HS-27A (cell line): ENCODE measurements at places on chromosomes 7 and 10.

DNA sequence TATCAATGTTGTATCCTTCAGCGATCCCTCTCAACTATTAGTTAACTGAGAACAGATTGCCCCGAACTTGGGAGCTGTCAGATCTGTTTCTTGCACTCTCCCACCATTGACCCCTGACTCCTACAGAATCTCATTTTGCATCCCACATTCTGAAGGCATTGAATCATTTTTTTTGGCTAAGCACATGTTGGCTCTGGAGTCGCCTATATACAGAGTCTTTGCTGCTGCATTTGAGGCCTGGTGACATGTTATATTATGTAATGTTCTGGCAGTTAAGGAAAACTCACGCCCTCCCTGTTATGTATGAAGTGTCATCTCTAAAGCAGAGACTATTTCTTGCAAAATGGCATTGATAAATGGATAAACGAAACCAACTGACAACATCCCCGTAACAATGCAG, 159.2 kb upstream of the ITGB1 start:
- DNase-seq, result no peak

- DNase-seq, result no peak
Observed at GRCh38 chr7:25399000-25399750, 170.9 kb upstream of the NPVF start.

- DNase-seq, result no peak
Observed at GRCh38 chr7:158975526-158976467, 119.4 kb downstream of the DYNC2I1 start.

DNA sequence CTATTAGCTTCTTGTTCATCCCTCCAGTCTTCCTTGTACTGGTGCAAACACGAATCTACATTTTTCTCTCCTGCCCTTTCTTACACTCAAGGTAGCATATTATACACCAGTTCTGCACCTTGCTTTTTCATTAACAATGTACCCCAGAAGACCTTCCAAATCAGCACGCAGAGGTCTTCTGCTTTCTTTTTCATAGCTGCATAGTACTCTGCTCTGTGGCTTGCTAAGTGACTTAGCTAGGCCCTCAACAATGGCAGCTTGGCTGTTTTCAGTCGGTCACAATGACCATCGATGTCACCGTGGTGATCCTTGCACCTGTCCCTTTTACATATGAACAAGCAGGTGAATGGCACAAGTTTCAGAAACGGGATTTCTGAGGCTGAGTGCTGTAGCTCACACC, 5.1 kb upstream of the MAFK start:
- DNase-seq, result no peak
